Activated naive CD4-positive, alpha-beta T cell treated with anti-CD3 and anti-CD28 coated beads for 36 hours (primary cell): ENCODE measurements at places on chromosomes 5 and 9.

DNA sequence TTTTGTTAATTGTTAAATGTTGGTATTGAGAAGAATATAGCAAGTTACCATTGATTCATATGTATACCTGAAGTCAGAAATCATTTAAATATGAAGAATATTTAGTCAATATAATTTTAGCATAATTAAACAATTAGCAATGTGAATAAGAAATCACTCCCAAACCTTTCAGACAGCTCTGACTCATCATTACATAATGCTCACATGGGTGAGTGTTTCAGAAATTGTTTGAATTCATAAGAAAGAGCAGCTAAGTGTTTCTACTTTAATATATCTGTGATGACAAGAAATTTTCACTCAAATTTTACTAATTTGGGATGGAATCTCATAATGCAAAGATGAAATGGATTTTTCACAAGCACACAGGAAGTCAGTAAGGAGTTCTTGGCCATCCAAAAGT lies 42.0 kb upstream of the CDC42SE2 start:
- DNase-seq: no peak

DNA sequence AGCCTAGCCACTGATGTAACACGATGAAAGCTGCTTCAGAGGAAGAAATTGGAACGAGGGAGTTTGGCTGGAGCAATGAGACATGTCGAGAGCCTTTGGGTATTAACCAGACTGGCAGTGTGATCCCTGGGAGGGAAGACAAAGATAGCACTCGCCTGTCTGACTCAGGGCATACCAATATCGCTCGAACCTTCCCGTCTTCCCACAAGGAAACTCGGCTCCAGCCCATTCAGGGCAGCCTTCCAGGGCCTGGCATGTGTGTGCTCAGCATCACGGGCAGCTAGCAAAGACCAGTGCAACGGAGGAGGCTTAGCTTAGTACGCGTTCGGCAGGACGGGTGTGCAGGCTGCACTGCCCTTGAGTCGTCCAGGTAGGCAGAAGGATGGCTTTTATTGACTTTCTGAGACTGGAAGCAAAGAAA lies 356.9 kb upstream of the WWC1 start:
- DNase-seq: no peak

DNA sequence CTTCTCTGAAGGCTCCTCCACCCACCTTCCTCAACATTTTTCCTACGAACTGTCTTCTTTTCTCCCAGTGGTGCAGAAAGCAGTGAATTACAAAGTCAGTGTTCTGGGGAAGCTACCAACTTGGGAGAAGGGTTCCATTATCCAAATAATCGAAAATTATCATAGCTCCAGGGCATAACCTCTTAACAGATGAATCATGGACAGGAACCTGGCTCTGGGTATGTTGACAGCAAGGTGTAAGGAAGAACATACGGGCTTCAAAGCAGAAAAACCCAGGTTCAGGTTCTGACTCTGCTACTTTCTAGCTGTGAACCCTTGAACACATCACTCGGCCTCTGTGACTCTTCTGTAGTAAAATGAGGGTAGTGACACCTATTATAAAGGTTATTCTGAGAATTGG lies 351.3 kb downstream of the ENC1 start:
- no peak for DNase-seq

DNA sequence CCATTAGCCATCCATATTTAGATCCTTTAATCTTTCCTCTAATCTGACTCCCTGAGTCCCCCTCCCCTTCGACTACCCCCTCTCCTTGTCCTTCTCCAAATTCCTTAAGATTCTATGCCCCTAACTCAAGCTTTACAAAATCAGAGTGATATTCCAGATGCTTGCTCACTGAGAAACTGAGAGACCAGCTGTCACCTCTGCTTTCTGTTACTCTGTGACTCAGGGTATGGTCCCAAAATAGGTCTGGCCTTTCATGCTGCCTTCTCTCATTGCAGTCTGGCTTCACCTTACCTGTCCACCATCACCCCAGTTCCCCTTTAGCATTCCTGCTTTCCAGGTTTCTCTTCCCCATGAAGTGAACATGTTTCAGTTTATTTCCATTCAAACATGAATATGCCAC lies 383.3 kb upstream of the SLC30A5 start:
- DNase-seq: no peak

DNA sequence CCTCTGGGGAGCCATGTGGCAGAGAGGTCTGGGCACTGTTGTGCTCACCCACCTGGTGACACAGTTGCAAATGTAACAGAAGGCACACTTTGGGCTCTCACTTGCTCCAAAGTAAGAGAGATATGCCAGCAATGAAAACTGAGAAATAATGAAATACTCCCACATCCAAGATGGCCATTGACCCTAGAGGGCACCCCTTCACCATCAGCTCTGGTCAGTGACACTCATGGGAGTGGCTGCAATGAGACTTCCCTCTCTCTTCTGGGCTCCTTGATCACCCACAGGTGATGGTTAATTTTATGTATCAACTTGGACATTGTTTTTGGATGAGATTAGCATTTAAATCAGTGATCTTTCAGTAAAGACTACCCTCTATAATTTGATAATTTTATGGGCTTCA lies 248.4 kb downstream of the CDH12 start:
- DNase-seq: no peak

DNA sequence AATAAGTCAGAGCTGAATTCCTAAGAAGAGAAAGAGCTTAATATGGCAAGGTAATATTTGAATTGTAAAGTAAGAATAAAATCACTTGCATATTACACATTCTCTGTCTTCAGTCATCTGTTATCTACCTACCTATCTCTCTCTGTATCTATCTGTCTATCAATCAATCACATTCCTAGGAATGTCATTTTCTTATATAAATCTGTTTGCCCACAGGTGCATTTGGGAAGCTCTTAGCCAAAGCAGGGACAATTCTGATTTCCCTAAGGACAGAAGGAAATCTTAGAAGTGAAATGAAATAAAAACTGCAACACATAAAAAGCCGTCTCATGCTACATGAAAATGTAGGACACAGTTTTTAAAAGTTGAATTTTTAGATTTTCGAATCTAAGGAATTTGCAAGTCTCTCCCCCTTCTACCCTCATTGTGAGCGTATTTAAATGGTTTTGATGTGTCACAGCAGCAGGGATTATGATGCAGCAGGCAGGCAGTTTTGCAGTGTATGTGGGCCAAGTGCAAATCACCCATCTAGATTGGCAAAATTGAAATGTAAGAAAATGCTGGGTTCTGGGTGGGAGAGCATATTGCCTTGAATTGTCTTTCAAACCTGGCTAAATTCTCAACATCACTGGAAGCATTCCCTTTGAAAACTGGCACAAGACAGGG lies 155.7 kb downstream of the ACER2 start:
- no peak for DNase-seq

GRCh38 chr5:81717226-81717625 lies 33.7 kb downstream of the SSBP2 start:
- no peak for DNase-seq

DNA sequence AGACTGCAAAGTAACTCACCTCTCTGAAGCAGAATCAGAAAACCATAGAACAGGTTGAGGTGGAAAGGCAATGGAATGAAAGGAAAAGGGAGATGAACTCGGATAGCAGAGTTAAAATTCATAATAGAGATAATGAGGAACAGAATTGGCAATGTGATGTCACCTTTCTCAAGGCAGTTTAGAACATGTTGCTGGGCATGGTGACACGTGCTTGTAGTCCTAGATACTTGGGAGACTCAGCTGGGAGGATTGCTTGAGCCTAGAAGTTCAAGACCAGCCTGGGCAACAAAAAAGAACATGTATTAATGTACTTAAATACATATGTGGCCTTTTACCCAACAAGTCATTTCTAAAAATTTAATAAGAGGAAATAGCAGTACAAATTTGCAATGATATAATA lies 81.6 kb upstream of the MIER3 start:
- no peak for DNase-seq

DNA sequence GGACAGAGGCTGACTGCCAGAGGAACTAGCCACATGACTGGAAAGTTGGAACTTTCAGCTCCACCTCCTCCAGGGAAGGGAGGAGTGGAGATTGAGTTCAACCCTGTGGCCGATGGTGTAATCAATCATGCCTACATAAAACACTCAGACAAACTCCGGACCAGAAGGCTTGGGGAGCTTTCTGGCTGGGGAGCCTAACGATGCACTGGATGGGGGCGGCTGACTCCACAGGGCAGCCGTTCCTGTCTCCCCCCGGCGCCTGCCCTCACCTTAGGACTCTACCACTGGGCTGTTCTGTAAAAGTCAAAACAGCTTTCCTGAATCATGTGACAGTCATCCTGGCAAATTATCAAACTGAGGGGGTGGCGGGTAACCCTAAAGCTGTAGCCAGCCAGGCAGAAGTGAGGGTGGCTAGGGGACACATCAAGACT lies 58.0 kb downstream of the GOLM1 start:
- DNase-seq: no peak

GRCh38 chr5:154228696-154229095 lies 38.2 kb downstream of the GALNT10 start:
- no peak for DNase-seq
